ENCODE measurements at places on chromosomes 1 and 21. TPM values are rescaled to one million over a fixed set of nuclear protein-coding genes. Genes with fewer than 3 reads are reported as not detected.

Gene SPAG17
- not detected for total RNA-seq

Gene OLFML2B
- total RNA-seq = 2.0 TPM

Gene RHBDL2
- total RNA-seq = not detected

Gene LRRC52
- total RNA-seq = not detected

Gene SMCP
- total RNA-seq = not detected

DNA sequence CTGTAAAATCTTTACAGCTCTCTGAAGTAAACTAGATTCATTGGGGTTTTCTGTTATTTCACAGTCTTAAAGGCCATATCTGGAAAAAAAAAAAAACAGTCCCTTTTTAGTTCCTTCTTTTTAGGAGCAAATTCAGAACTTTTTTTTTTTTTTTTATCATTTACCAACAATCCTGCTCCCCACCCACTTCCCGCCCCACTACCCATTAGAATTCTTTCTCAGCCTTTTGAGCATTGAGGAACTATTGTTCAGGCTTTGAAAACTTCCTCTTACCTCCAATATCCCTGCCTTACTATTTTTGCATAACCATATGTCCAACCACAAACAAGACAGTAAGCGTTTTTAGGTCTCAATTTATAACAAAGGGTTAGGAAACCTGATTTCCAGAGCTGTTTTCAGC lies 330.1 kb downstream of the PLPP3 start:
- no peak for DNase-seq

DNA sequence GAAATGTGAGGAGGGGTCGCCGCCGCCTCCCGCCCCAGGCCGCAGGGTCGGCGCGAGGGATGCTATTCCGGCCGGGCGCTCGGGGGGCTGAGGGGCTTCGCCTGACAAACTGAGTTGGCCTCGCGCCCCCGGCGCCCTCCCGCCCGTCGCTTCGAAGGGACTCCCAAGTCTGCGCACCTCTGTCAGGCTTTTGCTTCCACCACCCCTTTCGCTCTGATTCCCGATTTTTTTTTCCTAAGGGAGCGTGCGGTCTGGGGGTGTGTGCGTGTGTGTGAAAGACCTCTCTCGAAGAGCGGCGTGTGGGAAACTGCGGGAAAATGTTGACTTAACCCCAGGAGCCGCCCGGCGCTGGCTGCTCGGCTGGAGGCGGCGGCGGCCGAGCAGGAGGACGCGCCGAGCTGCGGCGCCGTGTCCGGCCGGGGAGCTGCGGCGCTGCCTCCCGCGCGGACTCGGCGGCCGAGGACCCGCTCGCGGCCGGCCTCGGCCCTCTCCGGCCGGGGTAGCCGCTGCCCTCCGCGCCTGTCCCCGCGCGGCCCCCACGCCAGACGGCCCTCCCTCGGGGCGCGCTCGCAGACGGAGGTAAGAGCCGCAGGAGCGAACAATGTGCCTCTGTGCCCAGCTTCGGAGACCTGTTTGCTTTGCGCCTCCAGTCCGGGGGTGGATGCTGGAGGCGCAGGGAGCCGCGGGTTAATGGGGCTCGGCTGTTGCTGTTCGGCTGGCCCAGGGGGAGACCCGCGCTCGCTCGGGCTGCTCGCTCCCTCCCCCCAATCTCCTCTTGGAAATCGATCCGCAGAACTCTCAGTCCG lies 1.1 kb downstream of the ADGRL2 start:
- no peak for DNase-seq

- no peak for DNase-seq
Measured at GRCh38 chr1:228407106-228408040, 738 bp upstream of the TRIM11 start.

DNA sequence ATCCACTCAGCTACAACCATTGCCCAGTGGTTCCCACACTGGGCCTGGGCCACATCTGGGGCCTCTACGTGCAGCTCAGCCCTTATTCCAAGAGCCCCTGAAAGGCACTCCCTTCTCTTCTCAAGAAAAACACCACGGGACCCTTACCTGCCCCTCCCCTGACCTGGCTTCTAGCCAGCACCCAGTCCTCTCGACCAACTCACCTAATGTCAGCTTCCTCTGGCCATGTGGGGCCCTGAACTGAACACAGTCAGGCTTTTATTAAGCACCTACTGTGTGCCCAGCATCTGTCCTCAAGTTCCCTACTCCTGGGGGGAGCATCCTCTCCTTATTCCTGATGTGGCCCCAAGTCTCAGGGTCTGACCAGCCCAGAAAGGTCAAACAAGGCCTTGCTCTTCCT lies 208.4 kb downstream of the MATN1 start:
- DNase-seq = no peak

- DNase-seq = no peak
Measured at GRCh38 chr21:35149698-35150097, 100.6 kb upstream of the RUNX1 start.

DNA sequence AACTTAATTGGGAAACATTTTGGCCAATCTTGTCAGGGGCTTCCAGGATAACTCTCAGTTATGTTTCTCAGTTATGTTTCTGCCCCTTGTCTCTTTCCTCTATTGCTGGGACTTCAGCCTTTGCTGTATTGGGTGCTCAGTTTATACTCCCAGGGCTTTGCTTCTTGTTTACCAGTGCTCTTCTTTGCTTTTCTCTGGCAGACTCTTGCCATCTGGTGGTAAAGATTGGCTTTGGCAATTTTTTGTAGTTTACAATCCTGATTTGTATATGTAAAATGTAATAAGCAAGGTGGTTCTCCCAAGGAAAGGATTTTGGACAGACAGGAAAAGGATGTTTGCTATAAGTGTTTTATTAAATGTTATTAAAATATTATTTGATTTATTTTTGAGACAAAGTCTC lies 37.9 kb downstream of the FABP3 start:
- no peak for DNase-seq

- no peak for DNase-seq
Measured at GRCh38 chr1:31759298-31760023, 4.7 kb downstream of the ADGRB2 start.

- DNase-seq = no peak
Measured at GRCh38 chr21:45952974-45953373, 28.6 kb upstream of the COL6A1 start.

GRCh38 chr1:54959241-54959640 lies 21.2 kb upstream of the TMEM61 start:
- DNase-seq = no peak
